ENCODE measurements at places on chromosomes 5 and 9. TPM values are rescaled to one million over a fixed set of nuclear protein-coding genes. Genes with fewer than 3 reads are reported as not detected.

Gene CER1
- not detected for total RNA-seq

Gene SLC12A7
- total RNA-seq, result 68.3 TPM

Gene KLHL3
- 19.3 TPM for total RNA-seq

Gene SHISAL2B
- not detected for total RNA-seq

Gene ANKRD18B
- 0.49 TPM for total RNA-seq

Gene RFX3
- total RNA-seq, result 12.3 TPM

Gene STPG3
- not detected for total RNA-seq

Gene PCA3
- total RNA-seq, result under 0.01 TPM
